ENCODE measurements at places on chromosomes 16 and 17.

DNA sequence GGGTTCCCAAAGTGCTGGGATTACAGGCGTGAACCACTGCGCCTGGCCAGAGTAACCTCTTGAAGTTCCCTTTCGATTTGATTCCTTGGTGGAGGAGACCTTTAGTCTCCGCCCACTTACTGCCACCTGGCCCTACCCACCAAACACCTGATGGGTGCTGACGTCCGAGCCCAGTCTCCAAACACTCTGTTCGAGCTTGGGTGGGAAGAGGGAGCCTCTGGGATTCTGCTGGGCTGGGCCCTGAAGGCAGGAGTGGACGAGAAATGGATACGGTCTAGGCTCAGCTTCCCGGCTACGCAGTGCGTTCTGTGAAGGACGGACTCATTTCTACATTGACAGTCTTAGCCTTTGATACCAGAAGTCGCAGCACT is 870 bp upstream of the ITGA3 start:
- DNase-seq = peak; percentile 84

- DNase-seq = no peak
Observed at GRCh38 chr16:58652741-58653140, 23.1 kb upstream of the CNOT1 start.

DNA sequence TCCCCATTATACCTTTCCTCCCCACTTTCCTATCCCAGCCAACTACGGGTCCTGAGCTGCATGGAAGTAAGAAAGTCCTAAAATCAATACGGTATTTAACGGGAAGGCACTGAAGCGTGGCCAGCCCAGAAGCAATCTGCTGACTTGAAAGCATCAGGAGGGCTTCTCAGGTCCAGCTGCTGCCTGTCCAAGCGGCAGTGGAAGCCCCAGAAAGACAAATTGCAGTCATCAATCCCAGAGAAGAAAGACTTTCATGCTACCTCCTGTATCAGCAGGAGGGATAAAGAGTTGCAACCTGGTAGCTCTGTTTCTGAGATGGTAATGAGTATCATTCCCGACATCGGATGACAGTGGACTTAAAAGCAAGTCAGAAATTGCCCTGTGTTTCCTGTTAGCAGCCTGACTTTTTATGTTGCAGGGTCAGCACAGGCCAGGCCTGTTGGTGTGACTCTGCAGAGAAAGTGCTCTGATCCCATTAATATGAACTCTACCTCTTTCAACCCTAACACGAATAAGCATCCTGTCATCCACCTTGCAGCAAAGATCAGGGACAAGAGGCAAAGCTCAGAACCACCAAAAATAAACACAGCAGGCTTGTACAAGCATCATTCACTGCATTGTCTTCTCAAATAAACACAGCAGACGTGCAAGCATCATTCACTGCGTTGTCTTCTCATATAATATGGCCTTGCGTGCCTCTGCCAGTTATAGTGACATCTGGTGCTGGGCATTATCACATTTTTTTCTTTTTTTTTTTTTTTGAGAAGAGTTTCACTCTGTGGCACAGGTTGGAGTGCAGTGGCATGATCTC is 358.6 kb upstream of the CDH11 start:
- no peak for DNase-seq

DNA sequence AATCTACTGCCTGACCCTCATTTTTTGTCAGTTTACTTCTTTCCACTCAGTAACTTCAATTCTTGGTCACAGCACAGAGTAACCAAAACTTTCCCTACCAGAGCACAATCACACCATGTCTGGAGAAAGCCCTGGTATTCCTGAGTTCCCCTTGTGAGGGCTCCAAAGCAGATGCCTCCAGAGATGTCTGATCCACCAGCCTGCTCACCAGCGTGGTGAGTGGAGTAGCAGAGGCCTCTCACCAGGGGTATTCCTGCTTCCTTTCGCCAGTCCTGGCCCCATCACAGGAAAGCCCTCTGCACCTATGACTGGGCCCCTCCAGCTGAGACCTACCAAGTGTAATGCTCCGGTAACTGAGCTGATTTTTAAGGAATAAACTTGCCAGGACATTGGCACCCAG is 205.4 kb upstream of the HS3ST3A1 start:
- no peak for DNase-seq

DNA sequence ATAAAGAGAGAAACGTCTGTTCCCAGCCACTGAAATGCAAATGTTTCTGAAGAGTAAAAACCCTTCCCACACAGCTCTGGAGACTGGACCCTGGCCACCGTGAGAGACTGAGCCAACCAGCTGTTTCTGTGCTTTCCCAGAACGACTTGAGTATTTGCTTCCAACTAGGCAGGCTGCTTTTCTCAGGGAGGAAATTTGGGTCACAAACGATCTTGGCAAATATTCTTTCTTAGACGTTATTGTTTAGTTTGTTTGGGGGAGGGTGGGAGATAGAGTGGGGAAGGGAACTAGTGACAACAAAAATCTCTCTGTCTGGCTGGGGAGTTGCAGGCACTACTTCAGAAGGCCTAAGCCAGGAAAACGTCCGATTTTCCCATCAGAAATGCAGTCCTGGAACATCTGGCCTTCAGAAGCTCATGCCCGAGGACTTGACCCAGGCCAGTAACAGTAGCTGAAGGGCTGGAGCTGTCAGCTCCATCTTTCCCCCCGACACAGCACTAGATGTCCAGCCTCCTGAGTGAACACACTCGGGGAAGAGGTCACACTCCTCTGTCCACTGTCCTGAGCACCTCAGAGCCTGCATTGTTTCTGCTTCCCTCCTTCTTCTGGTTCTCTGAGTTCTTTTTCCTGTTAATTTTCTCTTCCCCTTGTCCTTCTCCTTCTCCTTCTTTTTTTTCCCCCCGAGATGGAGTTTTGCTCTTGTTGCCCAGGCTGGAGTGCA is 4.0 kb downstream of the CCDC92B start:
- DNase-seq = no peak

GRCh38 chr17:81142301-81143199 is 22.8 kb upstream of the PVALEF start:
- peak; percentile 89 for DNase-seq

Data from Peyer's patch (tissue), 4 donors.